AG09319 (cell line): ENCODE measurements at places on chromosomes 5 and 9.

DNA sequence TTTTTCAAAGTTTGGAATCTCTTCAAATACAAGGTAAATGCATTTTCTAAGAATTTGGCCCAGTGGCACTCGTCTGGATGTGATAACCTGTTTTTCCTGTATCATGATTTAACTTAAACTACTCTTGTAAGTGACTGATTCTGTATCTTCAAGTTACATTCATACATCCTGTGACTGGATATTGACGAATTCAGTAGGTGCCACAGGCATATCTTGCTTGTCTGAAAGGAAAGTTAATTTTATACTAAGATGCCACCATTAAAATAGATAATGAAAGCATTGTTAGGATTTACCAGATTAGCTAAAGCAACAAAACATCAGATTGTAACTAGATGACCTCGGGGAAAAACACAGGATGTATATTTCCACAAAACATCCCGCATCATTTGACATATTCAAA, 175.3 kb upstream of the ZNF608 start:
- no peak for DNase-seq

- no peak for DNase-seq
These were observed 9.1 kb downstream of the BRD3OS start for GRCh38 chr9:134034215-134035040.

DNA sequence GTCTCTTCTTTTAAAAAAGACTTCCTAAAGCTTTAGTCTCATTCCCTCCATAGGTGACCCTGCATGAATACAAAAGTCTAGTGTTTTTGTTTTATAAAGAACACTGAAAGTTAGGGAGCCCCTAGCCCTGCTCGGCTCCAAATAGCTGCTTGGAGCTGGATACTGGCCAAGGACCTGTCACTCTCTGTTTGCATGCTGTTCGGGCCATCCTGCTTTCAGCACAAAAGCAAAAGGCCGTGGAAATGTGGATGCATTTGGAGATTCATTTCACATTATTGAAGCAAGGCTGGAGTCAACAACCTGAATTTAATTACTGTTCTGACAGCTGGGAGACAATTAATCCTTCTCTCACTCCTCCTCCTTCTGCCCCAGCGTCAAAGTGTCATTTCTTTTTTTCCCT, 151.7 kb upstream of the NMUR2 start:
- DNase-seq, result no peak

DNA sequence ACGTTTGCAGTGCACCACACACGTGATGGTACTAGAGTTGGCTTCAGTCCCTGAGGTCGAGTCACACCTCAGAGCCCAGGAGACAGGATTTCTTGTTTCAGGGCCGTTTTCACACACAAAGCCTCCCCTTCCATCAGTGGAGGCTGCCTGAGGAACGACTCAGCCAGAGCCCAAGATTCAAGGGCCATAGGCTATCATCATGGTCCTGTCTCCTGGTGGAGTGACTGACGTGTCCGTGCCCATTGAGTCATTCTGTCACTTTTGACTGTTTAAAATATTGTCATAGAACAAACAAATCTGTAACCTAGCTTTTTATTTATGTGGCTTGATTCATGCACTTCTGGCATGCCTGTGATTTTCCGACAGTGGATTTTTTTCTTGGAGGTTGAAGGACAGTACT, 28.3 kb downstream of the CAMK2A start:
- no peak for DNase-seq

GRCh38 chr5:148747536-148747906, 78.9 kb upstream of the ADRB2 start:
- DNase-seq, result no peak

GRCh38 chr5:161064297-161064696, 212.3 kb upstream of the ATP10B start:
- no peak for DNase-seq

DNA sequence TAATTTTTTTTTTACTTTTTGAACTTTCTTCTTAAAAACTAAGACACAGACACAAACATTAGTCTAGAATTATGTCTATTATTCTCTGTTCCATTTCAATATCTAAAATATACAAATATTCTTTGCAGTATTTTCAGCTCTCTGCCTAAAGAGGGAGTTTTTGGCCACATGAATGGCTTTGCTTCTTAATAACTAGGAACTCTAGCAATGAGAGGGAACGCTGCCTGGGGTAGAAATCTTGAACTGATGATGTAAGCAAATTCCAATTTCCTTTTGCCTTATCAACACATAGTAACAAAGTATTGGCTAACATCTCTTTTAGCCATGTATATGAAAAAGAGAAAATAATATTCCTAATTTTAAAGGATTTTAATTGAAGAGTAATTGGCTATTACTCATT, 51.9 kb downstream of the SLC25A46 start:
- DNase-seq, result peak; percentile 27

- DNase-seq, result no peak
These were observed 588.0 kb upstream of the KLF4 start for GRCh38 chr9:108077556-108077955.

GRCh38 chr9:98117984-98118639, 910 bp downstream of the TRIM14 start:
- DNase-seq, result no peak

DNA sequence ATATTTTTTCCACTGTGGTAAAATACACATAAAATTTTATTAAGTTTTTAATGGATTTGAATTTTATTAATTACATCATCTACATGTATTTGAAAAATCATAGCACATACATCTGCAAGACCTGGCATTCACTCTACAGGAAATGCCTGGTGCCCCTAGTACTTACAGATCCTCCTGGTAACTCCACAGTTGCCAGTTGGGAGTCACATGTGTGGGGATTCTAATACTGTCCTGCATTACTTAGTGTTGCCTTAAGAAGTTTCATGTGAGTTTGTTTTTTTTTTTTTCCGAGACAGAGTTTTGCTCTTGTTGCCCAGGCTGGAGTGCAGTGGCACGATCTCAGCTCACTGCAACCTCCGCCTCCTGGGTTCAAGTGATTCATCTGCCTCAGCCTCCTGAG, 18.1 kb downstream of the KDM3B start:
- DNase-seq, result no peak

DNA sequence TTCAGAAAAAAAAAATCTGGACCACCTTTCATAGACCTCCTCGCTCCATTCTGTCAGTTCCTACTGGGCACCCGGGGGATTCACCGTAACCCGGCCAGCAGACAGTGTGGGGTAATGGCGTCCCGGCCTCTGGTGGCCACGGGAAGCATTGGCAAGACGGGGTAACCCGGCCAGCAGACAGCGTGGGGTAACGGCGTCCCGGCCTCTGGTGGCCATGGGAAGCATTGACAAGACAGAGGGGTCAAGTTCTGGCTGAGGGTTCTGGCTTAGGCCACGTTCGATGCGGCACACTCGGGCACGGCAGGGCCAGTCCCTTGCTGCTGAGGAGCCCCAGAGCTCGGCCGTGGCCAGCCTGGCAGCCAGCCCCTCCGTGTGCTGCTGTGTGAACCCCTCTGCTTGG, 116.2 kb upstream of the RAPGEF1 start:
- no peak for DNase-seq

DNA sequence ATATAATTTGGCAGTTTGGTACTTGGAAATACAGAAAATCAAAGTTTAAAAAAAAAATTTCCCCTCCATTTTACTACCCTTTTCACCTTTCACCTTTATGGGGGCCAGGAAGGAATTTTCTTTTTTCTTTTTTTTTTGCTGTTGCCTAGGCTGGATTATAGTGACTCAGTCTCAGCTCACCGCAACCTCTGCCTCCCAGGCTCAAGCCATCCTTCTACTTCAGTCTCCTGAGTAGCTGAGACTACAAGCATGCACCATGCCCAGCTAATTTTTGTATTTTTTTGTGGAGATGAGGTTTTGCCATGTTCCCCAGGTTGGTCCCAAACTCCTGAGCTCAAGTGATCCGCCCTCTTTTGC, 9.1 kb downstream of the CHMP5 start:
- no peak for DNase-seq

DNA sequence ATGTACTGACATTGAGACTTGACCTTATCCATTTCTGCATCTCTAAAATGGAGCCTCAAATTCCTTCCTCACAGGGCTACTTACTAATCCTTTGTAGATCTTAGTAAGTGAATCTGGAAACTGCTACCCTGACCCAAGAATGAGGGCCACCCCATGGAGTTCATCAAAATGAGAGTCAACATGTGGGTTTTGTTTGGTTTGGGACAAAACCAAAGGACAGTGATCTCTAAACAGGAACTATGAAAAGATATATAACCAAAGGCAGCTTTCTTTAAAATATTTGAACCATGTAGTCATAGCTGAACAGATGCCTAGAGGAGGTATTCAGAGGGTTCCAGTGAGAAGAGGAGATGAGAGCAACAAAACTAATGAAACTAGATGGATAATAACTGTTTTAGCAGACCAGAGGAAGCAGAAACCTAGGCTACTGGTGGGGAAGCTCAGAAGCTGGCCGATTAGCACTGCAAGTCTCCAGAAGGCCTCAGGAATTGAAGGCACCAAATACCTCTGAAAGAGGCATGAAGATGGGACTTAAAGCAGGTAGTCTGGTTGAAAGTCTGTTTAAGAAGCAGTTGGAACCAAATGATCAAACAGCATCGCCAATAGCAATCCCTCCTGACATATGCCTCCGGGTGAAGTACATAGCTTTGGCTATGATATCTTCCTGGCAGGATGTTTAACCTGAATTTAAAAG, 45.8 kb downstream of the THOC3 start:
- peak; percentile 77 for DNase-seq

DNA sequence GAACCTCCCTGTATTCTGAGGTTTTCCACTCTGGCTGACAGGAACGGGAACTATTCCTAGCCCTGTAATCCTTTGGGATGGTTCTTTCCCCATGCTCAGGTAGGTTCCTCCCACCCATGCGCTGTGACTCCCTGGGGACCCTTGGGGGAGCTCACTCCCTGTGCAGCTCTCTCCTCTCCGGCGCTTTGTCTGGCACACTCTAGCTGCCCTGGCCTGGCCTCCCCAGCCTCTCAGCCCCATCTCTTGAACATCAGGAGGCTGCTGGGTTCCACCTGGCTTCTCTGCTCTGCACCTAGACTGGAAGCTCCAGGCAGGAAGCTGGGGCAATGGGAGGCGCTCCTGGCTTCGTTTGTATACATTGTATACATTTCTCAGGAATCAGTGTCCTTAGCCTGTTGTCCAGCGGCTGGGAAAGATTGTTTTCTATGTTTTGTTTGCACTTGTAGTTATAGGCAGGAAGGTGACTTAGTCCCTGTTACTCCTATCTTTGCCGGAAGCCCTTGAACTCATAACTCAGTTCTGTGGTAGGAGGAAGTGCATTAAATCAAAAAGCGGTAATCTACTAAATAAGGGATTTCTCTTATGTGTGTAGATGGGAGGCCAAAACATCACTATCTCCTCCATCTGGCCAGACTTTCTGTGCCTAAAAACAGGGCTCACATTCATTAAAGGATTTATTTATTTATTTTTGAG, 20.4 kb downstream of the SLC25A25 start:
- no peak for DNase-seq

DNA sequence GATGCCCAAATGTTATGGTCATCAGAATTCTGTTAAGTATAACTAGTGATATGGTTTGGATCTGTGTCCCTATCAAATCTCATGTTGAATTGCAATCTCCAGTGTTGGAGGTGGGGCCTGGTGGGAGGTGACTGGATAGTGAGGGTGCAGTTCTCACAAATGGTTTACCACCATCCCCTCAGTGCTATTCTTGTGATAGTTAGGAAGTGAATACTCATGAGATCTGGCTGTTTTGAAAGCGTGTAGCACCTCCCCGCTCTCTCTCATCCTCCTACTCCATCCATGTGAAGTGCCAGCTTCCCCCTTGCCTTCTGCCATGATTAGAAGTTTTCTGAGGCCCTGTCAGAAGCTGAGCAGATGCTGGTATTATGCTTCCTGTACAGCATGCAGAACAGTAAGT, 359.5 kb downstream of the TMEM167A start:
- no peak for DNase-seq

GRCh38 chr9:503326-503725, 288.7 kb downstream of the DOCK8 start:
- DNase-seq, result no peak

- DNase-seq, result peak; percentile 49
These were observed 58.3 kb downstream of the MTX3 start for GRCh38 chr5:79932510-79933504.

- no peak for DNase-seq
These were observed 167.8 kb downstream of the RASEF start for GRCh38 chr9:82894961-82895821.

GRCh38 chr9:79572608-79573411, 1.0 kb downstream of the TLE4 start:
- no peak for DNase-seq

DNA sequence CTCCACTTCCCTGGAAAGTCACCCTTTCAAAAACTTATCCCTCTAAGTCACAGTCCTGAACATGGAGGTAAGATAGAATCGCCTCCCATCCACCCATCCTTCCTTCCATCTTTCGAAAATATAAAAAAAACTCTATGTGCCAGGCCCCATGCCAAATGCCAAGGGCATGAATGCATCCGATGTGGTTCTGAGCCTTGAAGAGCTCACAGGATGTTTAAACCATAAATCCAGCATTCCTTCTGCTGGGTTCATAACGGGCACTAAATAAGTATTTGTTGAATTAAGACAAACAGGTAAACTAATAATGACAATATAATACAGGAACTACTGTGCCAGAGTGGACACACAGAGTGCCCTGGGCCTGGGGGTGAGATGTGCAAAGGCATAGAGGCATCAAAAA, 147.3 kb downstream of the TTLL11 start:
- no peak for DNase-seq

- no peak for DNase-seq
These were observed 272.8 kb downstream of the TAF11L14 start for GRCh38 chr5:17907094-17907493.

DNA sequence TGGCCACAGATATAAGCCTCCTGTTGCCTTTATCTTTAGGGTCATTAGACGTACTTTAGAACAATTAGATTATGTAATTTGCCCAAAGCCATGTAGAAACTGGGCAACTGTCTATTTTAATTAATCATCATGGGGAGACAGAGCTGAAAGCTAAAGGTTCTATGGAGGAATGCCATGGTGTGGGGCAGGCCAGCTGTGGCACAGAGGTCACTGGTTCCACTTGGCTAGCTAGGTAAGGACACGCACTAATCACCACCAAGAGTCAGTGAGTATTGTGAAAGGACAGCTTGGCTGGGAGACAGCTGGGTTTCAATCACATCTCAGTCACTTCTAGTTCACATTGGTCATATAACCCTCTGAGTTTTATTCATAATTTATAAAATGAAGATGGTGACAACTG, 81.7 kb downstream of the HMHB1 start:
- DNase-seq, result no peak

DNA sequence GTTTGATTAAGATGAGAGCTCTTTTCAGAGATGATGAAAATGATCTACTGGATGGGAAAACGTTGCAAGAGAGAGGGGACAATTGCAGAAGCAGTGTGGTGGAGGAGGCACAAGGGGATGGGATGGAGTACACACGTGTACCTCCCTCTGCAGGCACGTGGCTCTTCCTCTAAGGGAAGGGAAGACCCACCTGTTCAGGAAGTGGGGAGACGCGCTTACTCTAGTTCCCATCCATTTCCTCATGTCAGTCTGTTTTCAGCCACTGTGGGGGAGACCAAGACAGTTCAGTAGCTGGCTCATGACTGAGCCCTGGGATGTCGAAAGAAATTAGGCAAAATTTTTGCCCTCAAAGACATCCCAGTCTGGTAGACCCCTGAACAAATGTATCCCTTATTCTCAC, 619.2 kb upstream of the CLINT1 start:
- DNase-seq, result no peak
